Sciatic nerve (tissue), 2 donors: ENCODE measurements at places on chromosomes 7 and 10.

- DNase-seq, result no peak
These were observed 20.6 kb upstream of the VPS41 start for GRCh38 chr7:38929460-38930171.

DNA sequence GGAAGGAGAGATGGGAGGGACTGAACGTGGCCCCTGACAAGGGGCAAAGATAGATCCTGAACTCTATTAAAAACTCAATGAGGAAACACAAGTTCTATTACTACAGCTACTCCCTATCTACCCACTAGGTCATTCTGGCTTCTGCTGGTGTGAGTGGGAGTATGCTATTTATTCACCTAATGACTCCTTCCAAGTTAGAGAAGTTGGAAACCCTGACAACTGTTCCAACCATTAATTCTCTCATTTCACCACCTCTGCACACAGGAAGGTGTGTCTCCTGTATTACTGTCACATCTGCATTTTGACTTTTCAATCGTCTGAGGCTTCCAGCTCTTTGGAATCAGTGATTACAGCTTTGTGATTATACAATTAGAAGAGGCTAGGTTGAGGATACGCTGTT, 169.4 kb upstream of the ADO start:
- DNase-seq, result no peak

DNA sequence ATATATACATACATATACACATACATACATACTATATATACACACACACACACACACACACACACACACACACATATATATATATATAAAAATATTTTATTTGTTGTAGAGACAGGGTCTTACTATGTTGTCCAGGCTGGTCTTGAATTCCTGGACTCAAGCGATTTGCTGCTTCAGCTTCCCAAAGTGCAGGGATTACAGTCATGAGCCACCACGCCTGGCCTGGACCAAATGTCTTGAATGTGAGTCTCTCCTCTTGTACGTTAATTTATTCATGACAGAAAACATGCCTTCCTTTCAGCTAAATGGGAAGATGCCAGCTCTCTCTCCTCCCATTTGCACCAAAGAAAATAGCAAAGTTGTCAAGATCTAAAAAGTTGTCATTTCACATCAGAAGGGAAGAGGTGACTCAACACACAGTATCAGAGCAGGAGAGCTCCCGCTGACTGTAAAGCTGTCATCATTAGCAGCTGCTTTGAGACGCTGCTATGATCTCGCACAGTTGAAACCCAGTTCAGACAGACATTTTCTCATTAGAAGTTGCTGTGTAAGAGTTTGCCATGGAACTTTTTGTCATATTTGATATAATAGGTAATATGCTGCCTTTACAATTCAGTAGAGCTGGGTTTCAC, 224.3 kb downstream of the SFMBT2 start:
- DNase-seq, result no peak

DNA sequence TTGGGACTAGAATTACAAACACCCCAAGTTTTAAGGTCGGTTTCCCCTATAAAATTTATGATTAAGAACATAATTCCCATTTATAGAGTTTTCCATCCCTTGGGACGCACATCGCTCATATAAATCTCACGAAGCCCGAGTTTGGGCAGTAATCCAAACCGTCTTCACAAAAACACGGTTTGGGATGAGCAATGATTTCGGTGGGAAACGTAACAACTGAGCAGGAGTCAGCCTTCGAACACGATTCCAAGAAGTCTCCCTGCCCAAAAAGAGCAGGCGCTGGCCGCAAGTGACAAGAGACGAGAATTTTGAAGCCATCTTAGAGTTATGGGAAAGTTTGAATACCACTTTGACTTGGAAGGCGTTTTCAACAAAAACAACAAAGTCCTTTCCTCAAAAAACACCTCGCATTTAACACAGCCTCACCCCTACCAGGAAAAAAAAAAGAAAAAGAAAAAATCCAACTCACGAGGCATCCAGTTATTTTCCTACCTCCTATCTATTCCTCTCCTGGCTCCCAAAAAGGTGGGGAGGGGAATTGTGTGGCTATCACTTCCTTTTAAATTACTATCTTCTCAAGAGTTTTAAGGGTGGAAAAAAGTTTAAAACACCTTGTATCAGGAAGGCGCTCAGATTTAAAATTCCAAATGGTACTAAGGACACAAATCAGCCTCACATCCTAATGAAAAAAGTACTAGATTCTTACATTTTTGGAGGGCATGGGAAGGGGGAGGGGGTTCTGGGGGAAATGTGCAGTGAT, 1.6 kb downstream of the SEPHS1 start:
- DNase-seq, result no peak

- DNase-seq, result no peak
These were observed 20.8 kb upstream of the OPTN start for GRCh38 chr10:13078912-13079775.

DNA sequence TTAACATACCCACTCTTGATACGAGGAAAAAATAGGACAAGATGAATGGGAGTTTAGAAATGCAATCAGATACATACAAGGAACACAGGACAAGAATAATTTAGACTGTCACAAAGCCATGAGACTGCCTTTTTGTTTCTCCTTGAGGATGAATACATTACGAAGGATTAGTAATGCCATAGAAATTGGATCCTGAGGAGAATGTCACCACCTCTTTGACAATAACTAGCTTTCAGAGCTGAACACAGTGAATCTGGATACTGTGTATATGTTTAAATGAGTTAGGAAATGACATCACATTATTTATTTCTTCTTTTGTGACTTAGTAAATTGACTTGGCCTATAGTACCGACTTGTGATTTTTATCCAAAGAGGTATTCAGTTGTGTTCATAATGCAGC, 596.3 kb upstream of the CNTNAP2 start:
- no peak for DNase-seq

DNA sequence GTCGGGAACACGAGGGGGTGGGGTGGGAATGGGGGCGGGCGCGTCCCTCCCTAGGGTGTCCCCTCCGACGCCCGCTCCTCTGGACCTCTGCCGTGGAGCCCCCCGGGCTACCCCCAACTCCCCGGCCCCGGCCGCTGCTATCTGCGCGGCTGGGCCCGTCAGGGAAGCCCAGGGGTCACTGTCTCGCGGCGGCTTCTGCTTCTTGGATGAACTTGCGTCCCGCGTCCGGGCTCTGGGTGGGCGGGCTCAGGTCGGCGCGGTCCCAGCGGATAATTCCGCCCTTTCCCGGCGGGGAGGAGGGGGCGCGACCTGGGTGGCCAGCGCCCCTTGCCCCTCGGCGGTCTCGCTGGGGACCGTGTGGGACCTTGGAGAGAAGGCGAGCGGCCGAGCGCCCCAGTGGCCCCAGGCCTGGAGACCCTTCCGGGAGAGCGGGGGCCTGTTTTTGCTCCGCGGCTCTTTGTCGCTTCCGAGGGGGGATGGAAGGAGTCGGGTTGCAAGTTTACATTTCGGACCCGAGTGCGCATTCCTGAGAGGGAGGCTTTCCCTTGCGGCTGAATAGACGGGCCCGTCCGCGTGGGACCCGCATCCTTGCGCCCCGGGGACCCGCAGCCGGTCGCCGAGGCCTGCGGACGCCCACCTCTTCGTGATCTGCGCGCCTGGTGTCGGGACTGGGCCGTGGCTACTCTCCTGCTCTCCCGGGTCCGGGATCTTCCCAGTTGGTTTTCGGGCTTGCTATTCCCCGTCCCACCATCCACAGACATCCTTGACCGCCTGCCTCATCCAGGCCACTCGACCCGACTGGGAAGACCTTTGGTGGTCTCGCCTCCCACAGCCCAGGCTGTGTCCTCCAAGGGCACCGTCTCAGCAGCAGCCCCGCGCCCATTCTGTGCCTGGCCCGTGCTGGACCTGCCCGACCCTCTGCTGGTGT, 812 bp downstream of the DOCK1 start:
- DNase-seq, result no peak

GRCh38 chr7:3194501-3195141, 106.4 kb upstream of the SDK1 start:
- DNase-seq, result no peak

- DNase-seq, result no peak
These were observed 83.5 kb downstream of the GNAT3 start for GRCh38 chr7:80428161-80429054.

DNA sequence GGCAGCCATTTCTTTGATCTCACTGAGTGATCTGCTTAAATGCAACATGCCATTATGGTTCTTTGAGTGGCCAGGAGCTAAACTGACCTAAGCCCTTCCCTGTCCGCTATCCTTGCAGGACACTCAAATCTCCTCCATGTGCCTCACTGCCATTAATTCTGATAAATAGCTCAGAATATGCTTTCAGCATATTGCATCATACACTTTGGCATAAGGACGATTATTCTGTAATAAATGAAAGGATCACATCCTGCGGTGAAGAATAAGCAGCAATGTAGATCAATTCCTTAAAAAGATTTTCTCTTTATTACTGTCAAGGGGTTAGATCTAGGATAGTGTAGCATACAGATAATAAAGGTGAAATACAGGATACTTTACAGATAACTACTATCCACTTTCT, 231.8 kb upstream of the CTBP2 start:
- no peak for DNase-seq

- DNase-seq, result no peak
These were observed 410.0 kb downstream of the TCERG1L start for GRCh38 chr10:130901311-130902165.

GRCh38 chr7:19982841-19983835, 209.7 kb upstream of the TMEM196 start:
- peak; percentile 63 for DNase-seq

DNA sequence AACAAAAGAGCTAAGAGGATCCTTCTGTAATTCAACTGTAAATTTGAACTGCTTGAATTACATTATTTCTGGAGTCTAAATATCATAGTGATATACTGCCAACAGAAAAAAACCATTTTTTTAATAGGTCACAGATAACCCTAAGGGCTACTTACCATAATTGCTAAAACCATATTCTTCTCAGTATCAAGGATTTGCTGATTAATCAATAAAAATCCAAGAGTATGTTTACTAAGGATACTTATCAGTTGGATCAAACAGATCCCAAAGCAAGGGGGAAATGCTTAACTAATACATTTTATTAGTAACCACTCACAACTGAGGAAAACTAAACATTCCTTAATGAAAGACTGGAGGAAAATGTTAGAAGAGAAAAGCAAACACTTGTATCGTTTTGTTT, 166.0 kb downstream of the PIP4K2A start:
- DNase-seq, result no peak

DNA sequence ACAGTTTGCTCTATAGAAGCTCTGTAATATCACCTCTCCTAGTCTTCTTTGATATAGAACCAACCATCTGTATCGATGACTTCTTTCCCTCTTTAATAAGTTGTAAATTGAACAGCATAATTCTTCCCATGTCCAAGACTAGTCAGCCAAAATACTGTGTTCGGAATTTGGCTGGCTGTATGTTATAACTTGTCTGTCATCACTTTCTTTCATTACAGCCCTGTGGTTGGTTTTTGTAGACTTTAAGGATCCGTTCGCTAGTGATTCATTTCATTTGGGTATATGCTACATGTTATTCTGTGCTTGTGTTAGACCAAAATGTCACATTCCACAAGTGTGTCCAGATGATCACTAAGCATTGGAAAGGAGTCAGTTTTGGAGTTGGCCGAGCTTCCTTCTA, 155.4 kb upstream of the ITGB1 start:
- DNase-seq, result no peak

DNA sequence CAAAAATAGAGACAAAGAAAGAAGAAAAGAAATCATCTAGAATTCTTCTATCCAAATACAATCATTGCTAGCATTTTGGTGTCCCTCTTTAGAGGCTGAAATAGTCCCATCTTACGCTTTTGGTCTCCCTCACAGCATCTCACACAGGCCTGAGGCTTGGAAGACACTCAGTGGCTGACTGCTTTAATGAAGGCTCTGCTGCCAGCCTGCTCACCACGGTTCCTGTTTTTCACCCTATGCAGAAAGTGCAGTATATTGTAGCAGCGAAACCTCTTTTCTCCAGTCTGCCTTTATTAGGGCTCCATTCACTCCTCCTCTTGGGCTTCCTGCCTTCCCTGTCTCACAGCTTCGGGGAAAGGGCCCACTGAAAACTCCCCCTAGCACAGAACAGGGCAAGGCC, 102.2 kb downstream of the JCAD start:
- DNase-seq, result no peak

DNA sequence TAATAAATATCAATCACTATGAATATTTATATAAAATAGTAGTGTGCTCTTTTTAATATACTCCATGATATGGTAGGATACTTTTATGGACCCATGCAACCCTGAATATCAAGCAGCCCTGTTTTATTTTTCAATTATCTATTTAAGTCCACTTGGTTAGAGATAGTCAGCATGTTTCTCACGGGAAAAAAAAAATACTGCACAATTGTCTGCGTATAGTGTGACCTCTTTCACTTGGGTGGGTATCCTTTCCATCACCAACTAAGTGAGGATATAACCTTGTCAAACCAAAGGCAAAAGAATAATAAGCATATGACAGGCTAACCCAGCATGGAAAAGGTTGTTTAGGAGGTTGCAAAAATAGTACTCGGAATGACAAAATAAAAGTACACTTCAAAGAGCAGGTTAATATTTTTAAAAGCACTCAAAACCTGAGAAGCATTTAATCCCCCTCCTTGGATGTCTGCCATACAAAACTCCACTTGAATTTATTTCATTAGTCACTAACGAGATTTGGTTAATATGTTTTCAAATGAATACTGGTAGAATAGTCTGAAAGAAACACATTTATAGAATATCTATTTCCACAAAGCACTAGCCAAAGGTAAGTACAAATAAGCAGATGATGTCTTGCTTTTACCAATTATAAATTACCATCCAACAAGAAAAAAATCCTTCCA, 76.5 kb downstream of the IMMP2L start:
- no peak for DNase-seq

- DNase-seq, result peak; percentile 49
These were observed 60.6 kb upstream of the DNAAF5 start for GRCh38 chr7:665736-666453.
